Stimulated activated CD4-positive, alpha-beta T cell treated with anti-CD3 and anti-CD28 coated beads, Interleukin-4, amount 100 ng/mL, for 1 hour (primary cell): ENCODE measurements at places on chromosomes 1 and 21.

- DNase-seq = no peak
Measured at GRCh38 chr1:223331301-223331700, 32.7 kb downstream of the SUSD4 start.

DNA sequence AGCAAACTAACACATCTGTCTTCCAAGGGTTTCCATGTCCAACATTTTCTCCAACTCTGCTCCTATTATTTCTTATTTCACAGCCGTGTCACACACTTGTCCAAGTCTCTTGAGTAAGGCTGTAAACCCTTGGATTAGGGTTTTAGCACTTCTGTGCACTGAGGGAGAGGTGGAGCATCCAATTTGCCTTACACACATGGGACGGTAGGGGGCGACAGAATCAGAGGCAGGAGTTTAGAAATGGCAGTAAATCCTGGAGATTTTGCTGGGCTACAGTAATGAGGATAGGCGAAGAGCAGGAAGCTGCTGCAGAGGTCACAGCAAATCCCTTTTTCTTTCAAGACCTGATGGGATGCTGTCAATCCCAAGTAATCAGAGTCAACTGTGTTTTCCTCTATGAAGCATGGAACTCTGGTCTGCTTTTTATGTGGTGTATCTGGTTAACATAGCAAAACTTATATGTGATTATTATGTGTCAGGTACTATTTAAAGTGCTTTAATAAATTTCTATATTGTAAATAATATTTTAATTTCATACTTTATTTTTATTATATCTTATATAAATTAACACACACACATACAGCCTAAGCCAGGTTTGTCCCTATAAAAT lies 15.4 kb upstream of the LCE5A start:
- DNase-seq = no peak

- peak; percentile 60 for DNase-seq
Measured at GRCh38 chr1:12617901-12618660, at the start of gene DHRS3. Gene DHRS3 (minus strand): TSS chr1:12618210. CDS start chr1:12617348, 862 bp downstream.

DNA sequence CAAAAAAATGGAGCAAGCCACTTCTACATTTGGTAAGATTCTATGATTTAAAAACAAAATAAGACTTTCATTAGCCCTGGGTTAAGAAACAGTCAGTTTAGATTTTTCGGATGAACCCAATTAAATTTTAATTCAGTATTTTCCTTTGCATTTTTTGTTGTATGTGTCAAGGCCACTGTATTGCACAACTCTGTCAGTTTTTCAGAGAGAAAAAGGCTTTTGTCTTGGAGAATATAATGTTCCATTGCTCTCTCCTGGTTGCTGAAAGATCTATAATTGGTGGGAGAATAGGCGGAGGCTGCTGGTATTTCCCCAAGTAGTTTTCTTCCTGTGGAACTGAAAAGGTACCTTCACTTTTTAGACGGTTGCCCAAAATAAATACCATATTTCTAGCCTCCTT lies 84.6 kb downstream of the NEGR1 start:
- DNase-seq = no peak

GRCh38 chr1:147243228-147243685 lies 773 bp downstream of the CHD1L start:
- peak; percentile 13 for DNase-seq

DNA sequence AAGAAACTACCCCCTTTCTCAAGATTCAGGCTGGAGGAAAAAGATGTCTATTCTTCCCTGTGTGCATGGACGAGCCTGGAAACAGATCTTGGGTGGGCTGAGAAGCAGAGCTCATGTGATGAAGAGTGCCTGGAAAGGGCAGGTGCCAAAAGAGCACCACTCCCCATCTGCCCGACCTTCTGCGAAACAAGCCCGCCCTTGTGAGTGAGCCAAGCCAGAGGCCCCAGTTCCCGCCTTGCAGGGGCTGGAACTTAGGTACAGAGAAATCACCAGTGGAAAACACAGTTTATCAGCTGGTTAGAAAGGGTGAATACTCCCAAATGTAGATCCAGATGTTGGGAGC lies 26.7 kb upstream of the A3GALT2 start:
- no peak for DNase-seq

DNA sequence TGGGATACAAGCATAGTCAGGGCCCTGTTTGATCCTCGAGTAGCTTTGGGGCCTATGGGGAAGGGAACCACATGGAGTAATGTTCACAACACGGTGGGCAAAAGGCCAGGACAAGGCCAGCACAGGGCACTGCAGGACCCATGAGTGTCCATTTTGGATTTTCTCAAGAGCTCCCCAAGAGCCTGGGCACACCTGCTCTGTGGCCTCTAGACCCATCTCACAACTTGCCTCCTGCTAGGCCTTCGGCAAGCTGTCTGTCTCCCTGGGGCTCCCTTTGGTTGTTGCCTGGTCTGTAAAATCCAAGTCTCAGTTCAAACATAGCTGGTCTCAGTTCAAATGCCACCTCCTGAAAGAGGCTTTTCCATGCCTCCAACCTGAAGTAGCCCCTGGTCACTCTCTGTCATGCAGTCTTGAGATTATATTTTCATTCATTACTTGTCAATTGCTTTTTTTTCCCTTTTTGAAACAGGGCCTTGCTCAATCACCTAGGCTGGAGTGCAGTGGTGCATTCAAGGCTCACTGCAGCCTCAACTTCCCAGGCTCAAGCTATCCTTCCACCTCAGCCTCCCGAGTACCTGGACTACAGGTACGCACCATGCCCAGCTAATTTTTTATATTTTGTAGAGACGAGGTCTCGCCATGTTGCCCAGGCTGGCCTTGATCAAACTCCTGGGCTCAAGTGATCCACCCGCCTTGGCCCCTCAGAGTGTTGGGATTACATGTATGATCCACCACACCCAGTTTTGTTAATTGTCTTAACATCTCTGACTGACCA lies 107.4 kb downstream of the MATN1 start:
- DNase-seq = no peak

- DNase-seq = no peak
Measured at GRCh38 chr1:86703696-86704457, 499 bp upstream of the SH3GLB1 start.

- no peak for DNase-seq
Measured at GRCh38 chr1:28718586-28719331, 18.0 kb upstream of the YTHDF2 start.

DNA sequence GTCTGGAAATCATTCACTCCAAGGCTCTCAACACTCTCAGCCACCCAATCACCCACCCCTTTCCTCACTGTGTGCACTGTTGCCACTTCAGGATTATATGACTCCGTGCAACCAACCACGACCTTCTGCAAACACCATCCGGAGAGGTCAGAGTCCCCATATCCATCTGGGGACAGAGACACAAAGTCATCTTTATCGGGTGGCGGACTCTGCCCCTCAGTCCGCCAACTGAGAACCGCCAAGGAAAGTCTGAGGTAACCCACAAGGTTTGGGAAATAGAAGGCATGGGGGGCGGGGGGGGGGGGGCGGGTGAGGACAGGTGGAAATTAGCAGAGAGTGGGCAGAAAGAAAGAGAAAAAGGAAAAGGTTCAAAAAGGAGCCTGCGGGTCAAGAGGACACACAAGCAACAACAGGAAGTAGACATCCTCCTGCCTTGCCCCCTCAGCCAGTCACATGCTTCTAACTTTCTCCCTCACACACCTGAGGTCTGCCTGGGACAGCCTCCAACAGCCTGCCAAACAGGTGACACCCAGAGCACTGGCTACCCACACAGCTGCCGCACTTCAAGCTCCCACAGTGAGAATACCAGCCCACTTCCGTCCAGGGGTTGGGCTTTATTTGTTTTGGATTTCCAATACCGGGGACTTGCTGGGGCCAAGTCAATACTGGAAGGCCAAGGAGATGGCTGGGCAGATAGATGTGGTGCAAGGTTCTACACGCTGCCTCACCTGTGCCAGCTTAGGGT lies 58.1 kb downstream of the SSBP3 start:
- no peak for DNase-seq

- DNase-seq = no peak
Measured at GRCh38 chr1:109438798-109439297, 12.6 kb upstream of the PSMA5 start.
